ENCODE measurements at places on chromosomes 4 and X.

DNA sequence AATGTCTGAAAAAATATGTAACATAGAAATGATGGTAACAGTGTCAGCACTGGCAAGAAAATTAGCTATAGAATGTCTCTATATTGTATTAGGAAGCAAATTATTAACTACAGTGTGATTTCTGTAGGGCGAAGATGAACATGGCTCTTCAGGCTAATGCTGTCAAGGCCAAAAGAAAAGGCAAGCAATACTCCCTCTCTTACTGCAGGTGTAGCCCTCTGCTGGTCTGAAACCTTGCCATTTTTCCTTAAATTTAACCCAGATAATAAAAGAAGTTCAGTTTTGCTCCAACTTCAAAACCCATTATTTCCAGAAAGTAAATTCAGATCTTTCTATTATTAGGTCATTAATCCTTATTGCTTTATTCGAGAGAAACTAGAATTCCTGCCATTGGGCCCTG, 215.9 kb downstream of the LRBA start:
- DNase-seq, result peak; percentile 3

DNA sequence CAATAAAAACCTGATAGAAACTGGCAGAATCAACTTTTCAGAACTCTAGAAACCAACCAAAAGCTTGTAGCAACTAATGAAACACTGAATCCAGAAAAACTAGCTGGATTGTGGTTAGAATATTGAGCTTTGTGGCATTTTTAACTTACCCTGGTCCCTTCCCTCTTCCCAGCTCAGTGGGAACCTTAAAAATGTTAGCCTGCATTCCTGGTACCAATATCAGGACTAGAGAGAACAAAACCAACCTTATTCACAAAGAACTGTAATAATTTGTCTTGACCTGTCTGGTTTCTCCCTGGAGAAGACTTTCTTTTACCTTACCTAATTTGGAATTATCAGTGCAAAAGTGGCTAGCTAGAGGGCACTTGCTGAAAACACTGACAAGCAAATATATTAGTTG, 21.2 kb downstream of the SH3D19 start:
- DNase-seq, result no peak

DNA sequence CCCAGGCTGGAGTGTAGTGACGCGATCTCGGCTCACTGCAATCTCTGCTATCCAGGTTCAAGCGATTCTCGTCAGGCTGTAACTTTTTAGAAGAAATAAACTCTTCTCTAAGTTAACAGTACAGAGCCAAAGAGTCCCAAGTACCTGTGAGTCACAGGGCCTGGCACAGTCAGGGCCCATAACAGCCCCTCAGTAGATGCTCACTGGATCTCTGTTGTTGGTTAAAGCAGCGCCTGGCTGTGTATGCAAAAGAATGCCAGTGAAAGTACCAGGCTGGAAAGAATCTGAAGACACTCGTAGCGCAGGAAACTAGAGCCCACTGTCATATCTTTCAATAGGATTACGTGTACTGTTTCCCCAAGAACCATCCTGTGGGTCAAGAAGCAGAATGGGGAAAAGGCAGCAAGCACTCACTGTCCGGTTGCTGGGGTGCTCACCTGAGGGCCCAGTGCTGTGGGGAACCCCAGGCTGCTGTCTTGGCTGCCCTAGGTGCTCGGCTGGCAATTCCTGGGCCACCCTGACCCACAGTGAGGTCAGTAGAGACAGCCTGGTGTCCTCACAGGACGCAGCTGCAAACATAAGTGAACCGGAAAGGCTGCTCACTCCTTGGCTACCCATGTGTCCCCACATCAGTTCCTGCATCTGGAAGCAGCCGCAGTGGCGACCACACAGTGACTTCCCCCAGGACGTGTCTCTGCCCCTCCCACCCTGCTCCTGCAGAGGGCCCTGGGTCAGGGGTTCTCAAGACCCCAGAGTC, 3.1 kb upstream of the SLBP start:
- DNase-seq, result peak; percentile 41

- peak; percentile 97 for DNase-seq
Measured at GRCh38 chr4:54281054-54281766, 52.1 kb downstream of the PDGFRA start.

- DNase-seq, result no peak
Measured at GRCh38 chr4:159239629-159240028, 136.8 kb downstream of the RAPGEF2 start.

Measured in dermis blood vessel endothelial cell (primary cell).